ENCODE measurements at places on chromosomes 11 and 22.
A peak's percentile ranks its signal among the peaks of the same experiment; 100 is the strongest.

DNA sequence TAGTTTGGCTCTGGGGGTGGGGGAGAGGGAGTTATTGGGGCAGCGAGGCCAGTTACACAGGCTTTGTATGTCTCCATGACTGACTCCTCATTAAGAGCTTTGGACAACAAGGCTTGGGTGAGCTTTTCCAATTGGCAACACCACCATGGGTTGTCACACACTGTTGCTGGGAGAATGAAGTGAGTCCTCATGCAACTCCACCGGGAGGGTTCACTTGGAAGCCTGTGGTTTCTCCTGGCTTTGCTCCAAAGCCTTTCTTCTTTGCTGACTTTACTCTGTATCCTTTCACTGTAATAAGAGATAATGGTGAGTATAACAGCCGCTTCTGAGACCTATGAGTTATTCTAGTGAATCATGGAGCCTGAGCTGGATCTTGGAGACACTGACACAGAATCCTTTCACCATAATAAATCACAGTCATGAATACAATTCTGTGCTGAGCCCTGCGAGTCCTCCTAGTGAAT lies 24.9 kb downstream of the EIF3F start:
- no peak for DNase-seq

DNA sequence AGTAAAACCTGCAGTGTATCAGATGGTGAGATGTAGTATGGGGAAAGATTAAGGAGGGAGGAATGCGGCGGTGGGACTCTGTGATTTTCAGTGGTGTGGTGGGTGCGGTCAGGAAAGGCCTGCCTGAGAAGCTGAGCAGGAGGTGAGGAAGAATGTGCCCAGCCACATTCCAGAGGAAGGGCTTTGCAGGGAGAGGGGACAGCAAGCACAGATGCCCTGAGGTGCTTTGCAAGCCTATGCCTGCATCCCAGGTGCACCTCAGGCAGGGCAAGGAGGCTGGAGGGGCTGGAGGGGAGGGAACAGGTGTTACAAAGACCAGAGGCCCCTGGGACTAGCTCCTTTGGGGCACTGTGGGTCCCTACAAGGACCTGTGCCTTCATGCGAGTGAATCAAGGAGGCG lies 42.1 kb downstream of the MYO7A start:
- DNase-seq, result no peak

DNA sequence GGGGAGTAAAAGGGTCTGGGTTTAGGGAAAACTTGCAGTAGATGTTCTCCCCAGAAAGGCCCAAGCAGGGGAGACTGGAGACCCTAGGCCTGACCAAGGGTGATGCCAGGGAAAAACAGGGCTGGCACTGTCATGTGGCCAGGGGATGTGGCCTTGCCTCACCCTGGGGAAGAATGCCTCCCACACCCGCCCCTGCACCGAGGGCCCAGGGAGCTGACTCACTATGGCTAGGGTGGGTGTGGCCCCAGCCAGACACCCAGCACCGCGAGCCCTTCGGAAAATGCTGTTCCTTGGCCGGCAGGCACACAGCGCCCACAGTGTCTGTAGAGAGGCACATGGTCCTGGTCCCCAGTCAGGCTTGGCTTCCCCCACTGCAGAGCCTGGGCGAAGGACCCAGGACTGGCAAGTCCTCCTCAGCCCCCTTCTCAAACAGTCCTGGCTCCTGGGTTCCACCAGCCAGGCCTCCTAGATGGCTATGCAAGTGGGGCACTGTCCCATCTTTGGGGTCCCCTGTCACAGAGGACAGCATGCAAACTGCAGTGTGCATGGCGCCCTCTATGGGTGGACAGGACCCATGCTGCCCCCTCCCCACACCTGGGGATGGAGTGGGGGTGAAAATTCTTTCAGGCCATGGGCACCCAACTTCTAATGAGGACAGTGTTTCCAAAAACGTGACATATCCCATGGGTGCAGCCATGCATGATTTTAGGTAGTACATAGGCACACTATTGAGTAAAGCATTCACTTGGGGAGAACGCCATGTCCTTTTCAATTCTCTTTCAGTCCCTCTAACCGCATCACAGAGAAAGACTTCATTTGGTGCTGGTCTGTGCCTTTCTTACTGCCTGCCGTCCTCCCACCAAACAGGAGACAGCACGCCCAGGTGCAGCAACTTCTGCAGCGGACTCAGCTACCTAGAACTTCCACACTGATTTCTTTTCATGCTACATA lies 15.2 kb downstream of the TMPRSS5 start:
- DNase-seq, result peak; percentile 20

DNA sequence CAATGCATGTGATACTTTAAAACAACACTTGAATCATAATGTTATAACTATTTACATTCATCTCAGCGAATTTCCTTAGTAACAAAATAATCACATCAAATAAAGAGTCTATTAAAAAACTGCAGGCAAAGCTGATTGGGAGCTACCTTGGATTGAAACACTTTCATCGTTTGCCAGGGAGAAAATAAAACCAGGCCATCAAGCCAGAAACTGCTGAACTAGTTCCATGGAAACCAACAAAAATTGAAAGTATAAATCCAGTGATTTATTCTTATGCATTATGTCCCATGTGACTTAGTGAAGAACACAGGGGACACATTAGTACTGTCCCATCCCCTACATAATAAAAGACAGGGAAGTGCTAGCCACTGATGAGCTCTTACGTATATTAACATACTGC lies 21.7 kb downstream of the SLC35F2 start:
- no peak for DNase-seq

- DNase-seq, result no peak
Measured at GRCh38 chr11:117738246-117738957, 58.6 kb downstream of the DSCAML1 start.

DNA sequence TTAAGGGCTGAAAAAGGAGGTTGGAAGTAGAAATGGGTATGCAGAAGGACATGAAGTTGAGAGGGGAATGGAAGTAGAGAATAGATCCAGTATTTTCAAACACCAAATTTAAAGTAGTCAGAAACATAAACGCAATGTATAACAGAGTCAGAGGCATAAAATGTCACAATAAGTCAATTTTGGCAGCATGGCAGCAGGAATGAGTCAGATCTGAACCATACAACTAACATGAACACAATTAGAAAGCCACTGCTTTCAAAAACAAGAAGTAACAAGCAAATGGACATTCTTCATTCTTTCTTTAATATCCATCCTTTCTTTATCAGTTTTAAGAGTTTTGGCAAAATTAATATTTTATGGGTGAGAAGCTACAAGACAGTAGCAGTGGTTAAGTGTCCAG lies 2.5 kb downstream of the CHORDC1 start:
- no peak for DNase-seq

DNA sequence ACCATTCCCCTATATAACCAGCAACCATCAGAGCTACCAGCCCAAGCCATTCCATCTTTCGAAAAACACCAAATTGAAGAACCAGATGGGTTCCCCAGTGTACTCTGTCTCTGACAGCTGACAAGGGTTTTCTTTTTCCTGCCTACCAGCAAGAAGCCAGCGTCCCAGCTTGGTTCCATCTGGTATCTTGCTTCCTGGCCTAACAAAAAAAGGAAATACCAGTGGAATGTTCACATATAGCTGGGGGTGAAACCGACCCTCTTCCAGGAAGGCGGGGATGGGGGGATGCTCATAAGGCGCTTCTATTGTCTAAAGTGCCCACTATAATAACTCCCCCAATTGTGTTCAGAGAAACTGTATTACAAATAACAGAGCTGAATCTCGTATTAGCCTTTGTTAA lies 172.3 kb downstream of the LDLRAD3 start:
- DNase-seq, result no peak

DNA sequence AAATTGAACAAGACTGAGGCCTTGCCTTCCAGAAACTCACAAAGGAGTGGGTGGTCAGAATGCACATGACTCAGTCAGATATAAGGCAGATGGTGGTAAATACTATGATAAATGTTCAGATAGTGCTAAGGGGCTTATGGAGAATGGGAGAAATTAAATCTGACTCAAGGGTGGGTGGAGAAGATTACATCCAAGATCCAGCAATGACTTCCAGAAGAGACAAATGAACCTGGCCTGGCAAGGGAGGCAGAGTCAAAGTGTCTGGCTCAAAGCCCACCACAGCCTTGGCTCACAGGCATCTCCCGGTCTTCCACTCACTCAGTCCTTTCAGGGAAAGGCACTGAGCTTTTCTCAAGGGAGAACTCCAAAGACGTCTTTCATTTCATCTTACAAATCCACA lies 6.1 kb upstream of the ZBTB16 start:
- no peak for DNase-seq

- DNase-seq, result no peak
Measured at GRCh38 chr11:29751618-29752017, 265.2 kb downstream of the KCNA4 start.

GRCh38 chr11:91792779-91793262 lies 431.8 kb upstream of the FAT3 start:
- no peak for DNase-seq

- DNase-seq, result no peak
Measured at GRCh38 chr22:48313175-48313830, 1514.4 kb downstream of the BRD1 start.

GRCh38 chr11:77091146-77091940 lies 11.3 kb upstream of the OMP start:
- peak; percentile 74 for DNase-seq

DNA sequence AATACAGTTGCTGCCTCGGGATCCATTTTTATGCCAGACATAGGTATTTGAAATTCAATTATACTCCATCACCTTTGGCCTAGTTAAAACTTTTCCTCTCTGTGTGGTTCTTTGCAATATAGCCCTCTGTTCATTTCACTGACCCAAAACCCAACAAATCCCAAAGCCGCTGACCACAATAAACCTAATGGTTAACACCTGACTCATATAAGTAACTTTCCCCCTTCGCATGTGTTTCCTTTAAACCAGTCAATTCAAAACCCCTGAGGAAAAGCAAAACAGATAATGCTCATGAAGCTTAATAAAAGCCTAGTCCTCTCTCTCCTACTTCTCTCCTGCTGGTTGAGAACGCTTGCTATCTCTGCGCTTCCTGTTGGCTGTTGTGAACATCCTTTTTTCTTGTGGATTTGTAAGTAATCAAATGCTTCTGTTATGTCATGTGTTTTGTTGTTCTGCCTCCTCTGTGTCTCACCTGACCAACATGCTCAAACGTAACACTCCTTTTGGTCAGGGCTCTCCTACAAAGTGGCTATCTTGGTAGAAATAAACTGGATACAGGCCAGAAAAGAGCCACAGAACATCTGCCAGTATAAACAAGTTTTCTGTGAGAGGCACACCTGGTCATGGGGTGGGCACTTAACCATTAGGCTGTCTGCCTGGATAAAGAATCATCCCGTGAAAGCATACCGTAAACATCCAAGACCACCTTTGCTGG lies 652.6 kb downstream of the METTL15 start:
- DNase-seq, result no peak

DNA sequence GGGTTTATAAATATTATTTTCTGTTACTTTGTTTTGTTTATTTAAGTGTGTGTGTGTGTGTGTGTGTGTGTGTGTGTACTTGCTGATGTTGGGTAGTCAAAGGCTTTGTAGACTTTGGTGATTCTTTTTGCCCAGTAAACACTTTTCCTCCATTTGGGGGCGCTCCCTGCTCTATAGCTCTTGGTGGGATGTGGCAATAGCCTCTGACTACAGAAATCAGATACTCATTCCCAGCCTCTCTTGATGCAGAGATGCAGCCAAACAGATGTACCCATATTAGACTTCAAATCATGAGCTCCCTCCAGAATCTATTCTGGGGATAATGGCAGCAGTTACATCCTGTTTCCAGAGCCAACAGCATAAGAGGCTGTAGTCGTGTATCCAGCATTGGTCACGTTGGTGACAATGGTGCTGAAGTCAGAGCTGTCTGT lies 33.4 kb upstream of the APOL5 start:
- DNase-seq, result no peak

GRCh38 chr11:72639502-72640375 lies 34.5 kb downstream of the PDE2A start:
- DNase-seq, result no peak

GRCh38 chr11:64918017-64918416 lies 1.0 kb upstream of the ATG2A start:
- no peak for DNase-seq

DNA sequence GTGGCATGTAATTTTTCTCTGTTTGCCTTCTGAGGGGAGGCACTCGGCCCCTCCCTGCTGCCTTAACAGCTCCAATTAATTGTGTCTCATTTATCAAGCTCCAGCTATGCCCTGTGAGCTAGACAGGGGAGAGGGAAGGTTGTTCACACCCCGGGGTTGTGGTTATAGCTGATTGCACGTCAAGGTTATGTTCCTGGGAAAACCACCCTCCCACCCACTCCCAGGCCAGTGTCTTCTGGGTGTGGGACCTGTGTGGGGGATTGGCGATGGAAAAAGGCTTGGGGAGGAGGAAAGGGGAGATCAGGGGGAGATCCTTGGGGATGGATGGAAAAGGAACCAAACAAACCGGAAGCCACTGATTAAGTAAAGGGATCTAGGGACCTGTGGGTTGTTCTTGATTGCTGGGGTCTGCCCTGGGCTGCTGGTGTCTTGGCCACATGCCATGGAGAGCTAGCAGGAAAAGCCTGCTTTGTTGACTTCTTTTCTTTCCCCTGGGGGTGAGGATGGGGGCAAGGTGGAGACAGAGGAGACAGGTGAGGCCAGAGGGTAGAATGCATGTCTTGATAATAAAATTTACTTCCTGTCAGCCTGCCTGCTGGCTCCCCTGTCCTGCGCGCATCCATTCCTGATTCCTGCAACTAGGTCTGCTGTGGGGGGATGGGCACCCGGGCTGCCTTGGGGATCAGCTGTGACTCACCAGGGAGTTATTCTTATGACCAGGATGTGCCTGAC lies 13.5 kb upstream of the SORL1-AS1 start:
- DNase-seq, result peak; percentile 43

- no peak for DNase-seq
Measured at GRCh38 chr22:26707581-26707980, 50.2 kb downstream of the MIAT start.

GRCh38 chr11:66015454-66015881 lies 3.7 kb downstream of the CST6 start:
- no peak for DNase-seq

DNA sequence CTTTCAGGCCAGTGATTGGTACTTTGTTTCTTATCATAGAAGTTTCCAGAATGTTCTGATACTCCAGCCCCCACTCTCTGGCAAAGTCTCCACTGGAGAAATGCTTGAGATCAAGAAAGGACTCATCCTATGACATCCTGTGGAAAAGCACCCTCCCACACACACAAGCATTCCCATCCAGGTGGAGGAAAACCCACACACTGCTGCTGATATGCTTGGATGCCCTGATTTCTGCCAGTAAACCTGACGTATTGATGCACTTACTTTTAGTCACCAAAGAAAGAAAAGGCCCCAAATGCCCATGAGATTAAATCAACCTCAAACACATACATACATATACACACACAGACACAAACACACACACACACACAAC lies 9.2 kb upstream of the SLC5A12 start:
- DNase-seq, result no peak

DNA sequence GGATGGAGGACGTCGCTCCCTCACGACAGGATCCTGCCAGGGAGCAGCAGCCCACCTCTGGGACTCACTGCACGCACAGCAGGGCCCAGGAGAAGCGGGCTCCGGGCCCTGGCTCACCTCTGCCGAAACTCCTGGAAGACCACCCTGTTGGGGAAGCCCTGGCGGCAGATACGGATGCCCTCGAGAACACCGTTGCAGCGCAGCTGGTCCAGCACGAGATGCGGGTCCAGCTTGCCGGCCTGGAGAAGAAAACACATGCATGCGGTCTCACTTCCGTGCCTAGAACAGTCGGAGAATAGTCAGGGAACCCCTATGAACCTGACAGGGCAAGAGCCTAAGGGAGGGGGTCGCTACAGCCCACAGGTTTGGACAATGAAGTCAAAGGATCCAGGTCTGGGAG lies 52.9 kb downstream of the APOL1 start:
- DNase-seq, result no peak
